ENCODE measurements at places on chromosomes 6 and 20.

DNA sequence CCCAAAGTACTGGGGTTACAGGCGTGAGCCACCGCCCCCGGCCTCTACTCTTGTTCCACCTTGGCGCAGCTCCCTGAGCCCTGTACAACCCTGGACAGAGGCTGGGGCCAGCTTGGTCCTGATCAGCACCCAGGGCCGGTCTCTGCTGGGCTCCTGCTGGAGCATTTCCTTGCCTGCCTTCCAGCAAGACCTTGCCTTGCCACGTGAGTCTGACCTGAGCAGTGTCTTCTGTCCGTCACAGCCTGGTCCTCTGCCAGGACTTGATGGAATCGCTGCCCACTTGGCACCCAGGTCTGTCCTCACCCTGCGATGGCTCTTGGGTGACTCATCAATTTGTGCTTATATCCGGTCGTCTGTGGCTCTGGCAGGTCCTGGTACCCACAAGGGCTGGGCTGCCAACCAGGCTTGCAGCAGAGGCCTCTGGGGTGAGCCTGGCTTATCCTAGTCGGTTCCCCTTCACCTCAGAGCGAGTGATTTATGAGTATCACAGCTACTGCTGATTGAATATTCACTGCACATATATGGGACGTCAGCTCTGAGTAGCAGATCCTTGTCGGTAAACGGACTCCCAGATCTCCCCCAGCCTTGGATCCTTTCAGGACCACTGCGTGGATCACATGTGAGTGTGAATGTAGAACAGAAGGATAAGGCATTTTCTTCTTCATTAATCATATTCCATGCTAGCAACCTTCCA lies 10.1 kb upstream of the SULF2 start:
- DNase-seq, result no peak

DNA sequence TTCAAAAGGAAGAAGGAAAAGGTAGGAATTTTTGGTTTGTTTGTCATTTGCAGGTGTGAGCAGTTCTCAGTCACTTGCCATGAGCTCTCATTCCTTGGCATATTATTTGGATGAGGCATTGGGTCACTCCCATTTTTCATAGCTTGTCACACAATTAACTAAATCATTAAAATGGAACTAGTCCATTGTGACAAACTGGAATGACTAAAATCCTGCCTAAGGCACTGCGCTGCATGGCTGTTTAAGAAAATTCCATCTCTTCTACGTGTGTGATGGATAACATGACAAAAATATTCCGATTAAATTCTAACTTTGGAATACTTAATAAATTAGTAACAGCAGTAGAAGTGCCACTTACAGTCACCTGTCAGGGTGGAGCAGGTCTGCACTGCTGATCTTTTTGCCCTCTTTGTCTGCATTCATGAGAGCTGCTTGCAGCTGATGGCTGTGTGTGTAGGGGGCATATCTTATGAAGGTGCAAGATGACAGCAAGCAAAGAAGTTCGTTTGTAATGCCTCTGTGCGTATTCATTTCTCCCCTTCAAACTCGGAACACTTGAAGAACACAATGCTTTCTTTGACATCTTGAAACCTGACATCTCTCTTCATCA lies 1292.6 kb upstream of the MAP3K7 start:
- no peak for DNase-seq

GRCh38 chr6:25407431-25407830 lies 128.3 kb downstream of the CARMIL1 start:
- DNase-seq, result no peak

- DNase-seq, result no peak
Observed at GRCh38 chr6:105485456-105485855, 82.6 kb upstream of the PREP start.

- DNase-seq, result no peak
Observed at GRCh38 chr20:53662595-53662994, 69.0 kb upstream of the ZNF217 start.

DNA sequence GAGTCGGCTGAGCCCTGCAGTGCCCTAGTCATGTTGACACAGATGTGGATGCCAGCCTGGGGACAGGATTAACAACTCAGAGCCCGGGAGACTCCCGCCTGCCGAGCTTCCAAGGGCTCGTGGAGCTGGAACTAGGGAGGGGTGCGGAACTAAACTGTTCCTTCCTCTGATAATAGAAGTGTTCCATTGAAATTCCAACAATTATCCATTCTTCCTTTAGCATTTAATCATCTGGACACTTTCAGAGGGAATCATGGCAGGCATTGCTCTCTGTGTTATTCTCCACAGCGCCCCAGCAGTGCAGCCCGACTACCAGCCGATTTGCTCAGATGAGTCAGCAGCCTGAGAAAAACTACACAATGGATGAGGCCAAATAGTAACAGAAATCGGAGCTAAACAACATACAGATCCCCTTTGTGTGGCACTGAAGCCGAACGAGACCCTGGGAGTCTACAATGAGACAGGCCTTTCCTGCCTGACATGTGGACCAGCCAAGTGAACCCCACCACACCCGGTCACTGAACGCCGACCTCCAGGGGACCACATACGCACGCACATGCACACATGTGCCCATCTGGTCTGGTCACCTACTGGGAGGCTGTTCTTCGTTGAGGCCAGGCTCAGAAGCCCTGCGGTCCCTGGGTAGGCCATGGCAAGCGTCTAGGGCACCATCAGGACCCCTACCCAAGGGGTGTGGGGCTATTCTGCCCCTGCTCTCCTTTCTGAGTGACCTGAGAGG lies 238.4 kb upstream of the AFDN start:
- DNase-seq, result no peak

DNA sequence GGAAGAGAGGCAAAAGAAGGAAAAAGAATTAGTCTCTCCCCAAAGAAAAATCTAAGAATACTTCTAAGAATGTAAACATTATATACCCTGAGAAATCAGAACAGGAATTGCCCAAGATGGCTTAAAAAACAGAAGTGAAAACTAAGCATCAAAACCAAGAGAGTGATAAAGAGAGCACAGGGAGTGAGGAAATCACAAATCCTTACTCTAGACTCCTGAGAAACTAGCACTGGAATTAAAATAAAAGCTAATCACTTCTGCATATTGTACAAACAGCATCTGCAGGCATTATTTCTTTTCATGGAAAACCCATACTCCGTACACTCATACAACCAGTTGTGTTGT lies 285.7 kb downstream of the BTBD9 start:
- no peak for DNase-seq

- peak; percentile 80 for DNase-seq
Observed at GRCh38 chr6:149316740-149317643, 520 bp upstream of the TAB2 start.

- peak; percentile 97 for DNase-seq
Observed at GRCh38 chr6:30914076-30914853, at the start of gene VARS2. Gene VARS2, plus strand, starts transcription at chr6:30914238. Its CDS starts 599 bp downstream, at chr6:30914837.

DNA sequence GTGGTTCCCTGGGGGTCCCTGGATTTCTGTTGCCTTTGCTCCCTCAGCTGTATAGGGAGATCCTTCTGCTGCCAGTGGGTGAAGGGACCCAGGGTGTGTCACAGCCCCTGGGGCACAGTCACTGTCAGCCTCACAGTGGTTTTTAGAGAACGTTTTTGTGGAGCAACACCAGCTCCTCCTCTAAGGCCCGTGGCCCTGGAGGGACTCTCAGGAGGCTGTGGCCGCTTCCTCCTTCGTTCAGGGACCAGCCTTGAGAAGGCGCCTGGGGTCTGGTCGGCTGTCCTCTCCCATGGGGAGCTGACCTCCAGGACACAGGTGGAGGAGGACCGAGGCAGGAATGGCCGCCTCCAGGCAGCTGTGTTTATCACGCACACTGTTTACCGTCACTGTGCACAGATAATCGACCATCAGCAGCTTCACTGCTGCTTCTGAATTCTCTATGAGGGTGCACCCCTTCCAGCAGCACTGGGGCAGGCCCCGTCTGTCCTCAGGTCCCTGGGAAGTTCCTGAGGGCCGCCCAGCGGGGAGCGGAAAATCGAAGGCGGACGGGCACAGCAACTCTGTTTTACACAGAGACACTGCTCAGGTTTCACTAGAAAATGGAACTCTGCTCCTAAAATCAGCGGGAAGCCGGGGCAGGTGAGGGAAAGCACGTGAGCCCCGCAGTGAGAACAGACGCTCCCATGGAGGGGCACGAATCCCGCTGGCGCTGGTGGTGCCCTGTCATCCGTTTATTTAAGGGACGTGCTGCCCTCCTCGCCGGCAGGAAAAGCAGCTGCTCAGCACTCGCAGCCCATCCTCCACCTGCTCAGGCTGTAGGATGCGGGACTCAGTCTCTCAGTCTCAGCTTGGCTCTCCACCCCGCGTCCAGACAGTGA lies 10.4 kb upstream of the FRMD1 start:
- no peak for DNase-seq

DNA sequence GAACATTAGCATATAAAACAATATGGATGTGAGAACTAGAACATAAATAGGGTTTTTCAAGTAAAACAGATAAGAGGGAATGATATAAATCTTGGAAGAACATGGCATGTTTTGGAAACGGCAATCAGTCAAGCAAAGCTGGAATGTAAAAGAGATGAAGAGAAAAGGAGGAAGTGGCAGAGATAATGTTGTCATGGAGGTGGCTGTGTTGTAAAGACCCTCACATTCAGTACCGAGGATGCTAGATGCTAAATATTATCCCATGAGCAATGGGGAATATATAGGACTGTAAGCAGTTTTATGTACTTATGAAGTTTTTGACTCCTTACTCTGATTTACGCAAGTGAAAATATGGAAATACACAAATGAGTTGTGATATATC lies 702 bp upstream of the RHAG start:
- no peak for DNase-seq

DNA sequence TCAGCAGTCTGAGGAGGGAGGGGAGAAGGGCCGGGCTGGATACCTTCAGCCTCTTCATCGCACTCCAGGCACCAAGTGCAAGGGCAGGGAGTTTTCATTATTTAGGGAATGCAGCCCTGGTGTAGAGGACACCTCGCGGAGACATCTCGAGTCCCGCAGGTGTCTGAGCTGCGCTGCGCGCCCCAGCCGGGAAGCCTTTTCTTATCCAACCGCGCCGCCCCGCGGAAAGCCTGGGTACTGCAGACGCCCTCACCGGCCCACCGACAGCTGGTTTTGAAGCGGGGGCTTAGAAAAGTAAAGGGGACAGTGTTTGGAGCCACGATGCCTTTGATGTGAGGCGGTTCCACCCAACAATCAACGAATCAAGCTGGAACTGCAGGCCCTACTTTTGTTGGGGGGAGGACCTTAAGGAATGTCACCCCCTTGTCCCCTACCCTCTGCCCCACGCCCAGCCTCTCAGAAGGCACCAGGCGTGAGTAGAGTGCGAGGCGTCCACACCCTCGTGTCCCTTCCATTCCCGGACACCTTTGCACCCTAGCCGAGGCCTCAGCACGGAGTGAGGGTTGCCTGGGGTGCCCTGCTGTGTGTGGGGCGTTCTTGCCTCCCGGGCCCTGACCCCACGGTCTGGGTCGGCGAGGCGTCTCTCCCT lies 8.6 kb downstream of the NKX2-2 start:
- peak; percentile 61 for DNase-seq

- DNase-seq, result no peak
Observed at GRCh38 chr6:152160346-152160745, 352.9 kb downstream of the ESR1 start.

DNA sequence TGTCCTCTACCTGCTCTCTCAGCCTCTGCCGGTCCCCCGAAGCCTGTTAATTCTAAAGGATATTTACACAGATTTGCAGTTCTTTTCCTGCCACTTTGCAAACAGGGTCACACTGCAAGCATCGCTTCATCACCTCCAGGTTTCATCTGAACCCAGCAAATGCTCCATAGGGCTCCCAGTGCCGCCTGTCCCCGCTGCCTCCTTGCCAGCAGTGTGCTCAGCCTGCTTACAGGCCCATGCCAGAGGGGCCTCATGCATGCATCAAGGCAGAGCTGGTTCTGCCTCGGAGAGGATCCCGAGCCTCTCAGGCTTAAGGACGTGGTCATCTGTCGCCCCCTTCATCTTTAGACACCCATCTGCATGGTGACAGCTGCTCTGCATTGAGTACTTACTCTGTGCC lies 10.5 kb downstream of the SIRPA start:
- DNase-seq, result no peak

DNA sequence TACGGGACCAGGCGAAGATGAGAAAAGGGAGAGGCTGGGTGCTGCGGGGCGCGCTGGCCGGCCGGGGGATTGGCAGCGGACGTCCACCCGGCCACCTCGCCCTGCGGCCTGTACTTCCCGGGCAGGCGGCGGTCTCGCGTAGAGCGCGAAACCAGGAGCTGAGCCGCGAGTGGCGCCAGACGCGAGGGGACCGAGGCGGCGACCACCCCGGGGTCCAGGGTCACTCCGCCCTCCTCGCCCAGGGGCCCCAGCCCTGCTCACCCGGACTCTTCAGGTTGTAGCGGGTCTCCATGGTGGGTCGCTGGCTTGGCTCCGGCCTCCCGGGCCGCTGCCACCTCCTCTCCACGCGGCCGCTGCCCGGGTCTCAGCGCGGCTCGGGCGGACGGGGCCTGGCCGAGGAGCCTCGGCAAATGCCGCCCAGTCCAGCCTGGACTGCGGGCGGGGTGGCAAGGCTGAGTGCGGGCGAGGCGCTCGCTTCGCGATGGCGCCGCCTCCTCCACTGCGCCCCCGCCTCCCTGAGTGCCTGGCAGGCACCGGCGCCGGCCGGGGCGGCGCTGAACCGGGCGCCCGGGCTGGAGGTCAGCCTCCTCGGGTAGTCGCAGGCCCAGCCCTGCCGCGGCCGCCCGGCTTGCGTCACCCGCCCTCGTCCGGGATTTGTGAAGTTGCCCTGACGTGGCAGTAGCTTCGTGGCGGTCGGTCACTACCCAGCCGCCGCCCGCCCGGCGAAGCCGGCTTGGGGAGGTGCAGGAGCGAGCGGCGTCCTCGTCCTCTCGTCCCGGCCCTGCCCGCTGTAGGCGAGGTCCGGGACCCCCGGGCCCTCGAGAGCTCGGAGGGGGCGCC lies at the start of gene UBE2J1:
TSS of gene UBE2J1 (minus strand) at position 445 of the 840 bp plus-strand sequence. CDS start at position 292, 153 bp downstream.
- peak; percentile 90 for DNase-seq

GRCh38 chr6:157229713-157230112 lies 93.6 kb downstream of the TMEM242 start:
- no peak for DNase-seq

DNA sequence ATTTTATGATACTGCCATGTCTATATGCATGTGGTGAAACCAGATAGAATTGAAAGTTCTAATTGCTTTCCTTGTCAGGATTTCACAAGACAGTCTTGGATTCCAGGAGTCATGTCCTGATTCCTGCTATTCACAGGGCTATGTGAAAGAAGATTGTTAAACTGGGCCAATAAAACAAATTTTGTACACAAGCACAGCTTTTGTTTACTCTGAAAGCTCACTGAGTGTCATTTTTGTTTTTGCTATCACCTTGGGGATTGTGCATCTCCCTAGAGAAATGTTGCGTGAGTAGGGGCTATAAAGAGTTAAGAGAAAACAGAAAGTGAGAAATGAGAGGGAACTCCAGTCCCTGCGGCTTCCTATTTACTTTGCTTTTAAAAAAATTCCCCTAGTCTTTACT lies 627.5 kb downstream of the PKHD1 start:
- no peak for DNase-seq

DNA sequence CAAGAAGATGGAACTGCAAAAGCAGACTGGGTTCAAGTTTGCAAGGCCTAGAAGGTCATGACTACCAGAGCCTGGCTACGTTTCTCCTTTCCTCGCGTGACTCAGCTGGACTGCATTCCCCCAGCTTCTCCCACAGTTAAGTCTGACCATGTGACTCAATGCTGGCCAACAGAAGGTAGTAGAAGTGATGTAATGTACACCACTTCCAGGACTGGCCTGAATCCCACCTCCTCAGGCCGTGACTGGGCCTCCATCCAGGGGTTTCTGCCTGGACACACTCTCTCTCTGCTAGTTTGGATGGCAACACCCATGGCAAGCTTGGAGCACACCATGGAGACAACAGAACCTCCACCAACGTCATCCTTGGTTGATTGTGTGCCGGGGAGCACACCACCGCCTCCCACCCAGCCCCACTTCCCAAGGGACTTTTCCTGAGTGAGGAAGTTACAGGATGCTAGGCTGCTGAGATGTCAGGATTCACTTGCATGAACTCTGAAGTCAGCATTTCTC lies 112.0 kb upstream of the CDYL start:
- DNase-seq, result peak; percentile 54

GRCh38 chr20:32685541-32686529 lies 12.1 kb upstream of the C20orf203 start:
- no peak for DNase-seq
